ENCODE measurements at places on chromosomes 7 and 10.

DNA sequence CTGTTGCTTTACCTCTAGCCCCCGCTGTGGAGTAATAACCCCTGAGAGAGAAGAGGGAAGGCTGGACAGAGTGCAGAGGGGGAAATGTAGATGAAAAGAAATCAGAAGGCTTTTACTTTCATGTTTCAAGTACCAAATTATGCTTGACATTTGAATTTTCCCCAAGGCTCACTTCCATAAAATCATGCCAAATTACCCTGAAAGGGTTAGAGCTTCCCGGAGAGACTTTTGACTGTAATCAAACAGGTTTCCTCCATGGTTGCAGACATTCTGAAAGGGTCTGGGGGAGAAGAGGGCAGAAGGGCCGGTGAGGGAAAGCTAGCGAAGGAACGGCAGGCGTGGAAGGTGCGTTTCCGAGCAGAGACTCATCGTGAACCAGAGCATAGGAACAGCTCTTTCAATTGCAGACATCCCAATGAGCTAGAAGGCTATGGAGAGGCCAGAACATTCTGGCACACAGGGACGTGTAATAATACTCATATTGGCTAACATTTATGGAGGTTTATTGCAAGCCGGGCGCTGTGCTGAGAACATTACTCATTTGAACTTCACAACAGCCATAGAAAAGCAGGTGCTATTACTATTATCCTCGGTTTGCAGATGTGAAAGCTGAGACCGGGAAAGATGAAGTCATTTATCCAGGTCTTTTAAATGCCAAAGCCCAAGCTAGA lies 620.8 kb upstream of the AUTS2 start:
- DNase-seq: no peak

GRCh38 chr7:94041529-94041928 lies 37.4 kb upstream of the BET1 start:
- DNase-seq: no peak

GRCh38 chr7:55510621-55511020 lies 61.7 kb downstream of the VOPP1 start:
- DNase-seq: no peak

DNA sequence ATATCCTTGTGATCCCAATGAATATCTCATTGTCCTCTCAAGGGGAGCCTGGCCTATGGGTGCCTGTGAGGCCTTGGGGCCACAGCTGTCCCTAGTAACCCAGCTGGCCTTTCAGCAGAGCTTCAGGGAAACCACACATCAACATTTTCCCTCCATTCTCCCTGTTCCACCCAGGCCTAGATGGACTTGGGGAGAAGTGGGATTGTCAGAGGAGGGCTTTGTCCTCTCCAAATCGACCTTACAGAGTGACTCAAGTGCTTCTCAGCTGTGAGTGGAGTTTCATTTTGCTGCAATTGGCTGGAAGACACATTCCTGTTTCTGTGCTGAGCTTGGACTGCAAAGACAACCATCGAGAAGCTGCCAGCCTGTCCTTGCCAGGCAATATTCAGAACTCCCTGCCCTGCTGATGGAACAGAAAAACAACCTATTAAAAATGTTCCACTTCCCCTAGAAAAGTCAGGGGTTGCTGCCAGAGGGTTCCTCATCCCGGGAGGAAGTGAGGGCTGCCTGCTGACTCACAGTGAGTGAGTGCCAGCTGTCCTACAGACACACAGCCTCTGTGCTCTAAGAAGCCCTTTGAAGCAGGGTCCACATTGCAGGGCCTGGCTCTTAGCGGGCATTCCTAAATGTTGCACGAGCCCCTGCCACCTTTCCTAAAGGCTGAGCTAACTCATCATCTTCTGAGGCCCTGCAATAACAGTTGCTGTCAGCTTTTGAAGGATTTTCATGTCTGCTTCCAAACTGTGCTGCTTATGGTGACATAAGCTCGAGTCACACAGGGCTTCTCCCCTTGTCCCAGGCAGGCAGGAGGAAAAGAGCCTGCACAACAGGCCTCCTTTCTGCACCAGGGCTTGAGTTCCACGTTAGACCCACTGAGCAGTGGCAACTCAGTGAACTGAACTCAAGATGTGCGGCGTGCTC lies 20.5 kb downstream of the STRA8 start:
- DNase-seq: peak; percentile 23

GRCh38 chr10:58373442-58373827 lies 11.8 kb upstream of the TFAM start:
- no peak for DNase-seq

GRCh38 chr7:141490474-141490873 lies 60.7 kb upstream of the AGK start:
- no peak for DNase-seq

DNA sequence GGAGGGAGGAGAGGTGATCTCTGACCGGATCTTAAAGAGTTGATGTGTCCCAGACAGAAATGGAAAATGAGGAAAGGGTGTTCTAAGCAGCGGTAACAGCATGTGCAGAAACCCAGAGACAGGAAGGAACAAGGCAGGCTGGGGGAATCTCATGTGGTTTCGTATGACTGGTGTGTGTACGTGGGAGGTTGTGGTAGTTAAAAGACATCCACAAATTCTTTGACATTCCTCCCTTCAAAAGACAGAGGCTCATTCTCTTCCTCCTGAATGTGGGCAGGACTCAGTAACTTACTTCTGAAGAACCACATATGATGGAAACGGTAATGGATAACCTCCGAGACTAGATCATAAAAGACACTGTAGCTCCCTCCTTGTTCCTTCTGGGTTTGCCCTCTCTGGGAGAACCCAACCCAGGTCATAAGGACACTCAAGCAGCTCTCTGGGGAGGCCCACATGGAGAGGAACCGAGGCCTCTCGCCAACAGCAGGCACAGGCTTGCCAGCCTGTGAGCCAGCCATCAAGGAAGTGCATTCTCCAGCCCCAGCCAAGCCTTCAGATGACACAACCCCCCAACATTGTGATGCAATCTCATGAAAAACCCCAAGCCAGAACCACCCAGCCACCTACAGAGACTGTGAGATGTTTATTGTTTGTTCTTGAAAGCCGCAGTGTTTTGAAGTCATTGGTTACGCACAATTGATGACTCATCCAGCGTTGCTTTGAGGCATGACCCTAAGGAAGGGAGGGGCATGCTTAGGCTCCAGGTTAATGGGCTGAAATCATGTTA lies 116.0 kb downstream of the SLIT1 start:
- peak; percentile 11 for DNase-seq

GRCh38 chr7:41738806-41739205 lies 35.9 kb upstream of the INHBA start:
- no peak for DNase-seq

DNA sequence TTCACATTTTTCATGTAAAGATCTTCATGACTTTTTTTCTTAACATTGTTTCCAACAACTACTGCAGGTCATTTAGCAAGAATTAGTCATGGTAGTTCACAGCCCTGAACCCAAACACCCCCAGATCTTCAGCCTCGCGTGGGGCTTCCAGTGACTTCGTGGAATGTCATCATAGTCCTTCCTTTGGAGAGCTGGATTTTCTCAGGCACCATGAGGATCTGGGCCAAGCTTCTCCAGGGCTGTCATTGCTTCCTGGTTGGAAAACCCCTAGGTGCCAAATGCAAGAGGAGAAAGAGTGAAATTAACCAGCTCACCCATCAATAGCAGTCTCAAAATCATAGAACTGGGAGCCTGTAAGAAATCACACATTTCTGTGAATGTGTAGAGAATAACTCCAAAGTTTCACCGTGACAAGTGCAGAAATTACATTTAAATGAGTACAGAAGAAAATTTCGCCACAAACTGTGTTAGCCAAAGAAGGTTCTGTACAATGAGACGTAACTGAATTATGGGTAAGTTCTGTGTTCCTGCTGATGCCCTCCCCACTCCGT lies 175.4 kb downstream of the CELF2 start:
- no peak for DNase-seq

GRCh38 chr7:51316262-51316665 lies 345 bp downstream of the COBL start:
- DNase-seq: no peak

DNA sequence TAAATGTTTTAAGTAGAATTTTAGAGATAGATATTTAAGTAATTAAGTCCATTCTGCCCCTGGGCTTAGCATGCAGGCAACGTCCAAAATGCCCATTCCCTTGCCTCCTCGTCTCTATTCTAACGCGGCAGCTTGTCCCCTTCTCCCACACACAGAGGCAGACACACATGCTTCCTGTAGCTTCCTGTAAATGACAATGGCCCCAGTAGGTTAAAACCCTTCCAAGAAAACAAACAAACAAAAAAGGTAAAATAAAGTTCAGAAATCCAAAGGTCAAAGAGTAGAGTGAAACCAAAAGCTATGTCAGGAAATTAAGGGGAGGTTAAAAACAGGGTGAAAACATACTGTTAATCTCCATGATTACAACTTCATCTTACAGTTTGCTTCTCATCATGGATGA lies 857.6 kb downstream of the GATA3 start:
- no peak for DNase-seq

DNA sequence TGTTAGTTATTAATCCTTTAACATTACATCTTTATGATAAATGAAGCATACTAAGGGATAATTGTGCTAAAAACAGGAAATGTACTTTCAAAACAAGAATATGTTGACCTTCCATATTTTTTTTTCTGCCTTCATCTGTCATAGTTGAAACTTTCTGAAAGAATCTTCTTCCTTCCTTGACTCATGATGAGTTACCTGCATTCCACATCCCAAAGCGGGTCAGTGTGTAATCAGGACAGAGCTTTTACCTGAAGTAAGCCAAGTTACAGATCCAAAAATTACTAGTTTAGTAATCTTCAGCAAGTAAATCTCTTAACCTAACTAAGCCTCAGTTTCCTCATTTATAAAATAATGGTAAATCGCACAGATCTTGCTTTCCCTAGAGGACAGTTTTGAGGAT lies 13.4 kb upstream of the ARL4A start:
- DNase-seq: no peak

DNA sequence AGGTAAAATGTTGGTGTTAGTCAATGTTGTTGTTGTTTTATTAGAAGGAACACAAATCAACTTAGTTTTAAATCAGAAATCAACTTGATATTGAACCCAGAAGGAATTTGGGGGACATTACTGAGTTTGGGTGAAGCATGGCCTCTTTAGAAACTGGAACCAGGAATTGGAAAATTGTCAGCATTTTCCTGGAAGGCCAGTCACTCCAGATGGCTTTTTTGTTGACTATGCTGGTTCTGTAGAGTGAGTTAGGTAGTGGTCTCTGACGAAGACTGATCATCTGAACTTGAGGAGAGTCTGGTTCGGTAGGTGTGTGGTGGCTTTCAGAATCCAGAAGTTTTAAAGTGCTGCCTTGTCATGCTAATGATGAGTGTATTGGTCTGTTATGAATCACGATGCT lies 111.5 kb downstream of the BMPER start:
- no peak for DNase-seq

GRCh38 chr7:29335188-29336083 lies 140.9 kb downstream of the CHN2 start:
- no peak for DNase-seq

DNA sequence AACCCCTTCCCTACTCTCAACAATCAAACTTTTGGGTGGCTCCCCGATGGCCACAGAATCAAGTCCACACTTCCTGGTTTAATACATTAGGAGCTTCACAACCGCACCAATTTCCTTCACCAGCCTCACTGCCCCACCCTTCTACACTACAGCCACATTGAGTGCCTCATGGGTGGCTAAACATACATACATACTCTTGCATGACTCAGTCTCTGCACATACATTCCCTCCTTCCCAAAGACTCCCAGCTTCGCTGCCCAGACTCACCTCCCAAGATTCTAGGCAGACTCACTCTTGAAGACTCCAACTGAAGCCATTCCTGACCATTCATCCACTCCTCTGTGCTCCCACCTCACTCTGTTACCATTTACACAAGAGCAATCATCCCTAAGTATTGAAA lies 15.9 kb downstream of the VPS41 start:
- no peak for DNase-seq

DNA sequence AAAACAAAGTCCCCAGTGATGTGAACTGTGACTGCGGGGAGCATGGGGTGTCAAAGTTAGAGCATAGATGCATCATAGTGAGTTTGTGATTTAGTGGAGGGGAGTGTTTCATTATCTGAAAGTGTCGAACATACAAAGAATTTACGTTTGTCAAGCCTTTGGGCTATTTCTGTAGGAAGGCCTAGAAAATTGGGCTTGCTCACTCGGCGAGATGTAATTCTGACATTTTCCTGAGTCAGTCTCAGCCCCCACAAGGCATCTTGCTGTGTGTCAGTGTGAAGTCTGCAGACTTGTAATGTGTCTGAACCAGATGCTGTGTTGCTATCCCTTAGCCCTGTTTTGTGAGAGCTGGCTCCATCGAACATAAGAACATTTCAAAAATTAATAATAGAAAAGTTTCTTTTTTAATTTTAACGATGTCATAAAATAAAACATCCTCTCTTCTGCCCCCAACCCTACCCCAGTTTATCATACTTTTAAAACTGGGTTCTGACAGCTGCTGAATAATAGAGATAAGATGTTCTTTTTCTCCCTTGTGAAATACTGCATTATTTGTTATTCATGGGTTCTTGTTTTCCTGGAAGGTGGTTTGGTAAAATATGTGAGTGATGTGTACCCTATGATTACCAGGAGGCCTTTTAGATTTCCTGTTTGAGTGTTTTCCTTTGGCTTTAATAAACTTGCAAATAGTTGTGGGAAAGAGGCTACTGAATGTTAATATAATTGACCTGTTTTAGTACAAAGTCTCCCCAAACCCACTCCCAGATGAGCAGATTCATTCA lies 207.4 kb downstream of the GPR158 start:
- DNase-seq: no peak

DNA sequence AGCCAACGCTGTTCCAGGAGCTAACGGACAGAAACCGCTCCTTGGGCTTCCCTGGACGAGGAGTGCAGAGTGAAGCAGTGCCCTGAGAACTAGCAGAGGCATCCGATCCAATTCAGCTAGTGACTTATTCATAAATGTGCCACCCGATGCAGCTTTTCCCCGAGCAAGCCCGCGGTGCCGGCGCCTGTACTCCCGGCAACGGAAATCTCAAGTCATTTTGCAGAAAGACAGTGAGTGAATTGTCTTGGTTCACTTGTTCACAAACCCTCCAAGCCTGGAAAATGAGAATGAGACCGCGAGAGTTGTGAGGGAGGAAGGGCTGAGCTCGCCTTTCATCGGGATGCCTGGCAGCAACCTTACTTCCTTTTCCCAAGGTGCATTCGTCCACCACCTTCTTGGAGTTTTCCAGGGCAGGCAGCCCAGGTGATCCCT lies 87.5 kb downstream of the COBL start:
- DNase-seq: no peak

DNA sequence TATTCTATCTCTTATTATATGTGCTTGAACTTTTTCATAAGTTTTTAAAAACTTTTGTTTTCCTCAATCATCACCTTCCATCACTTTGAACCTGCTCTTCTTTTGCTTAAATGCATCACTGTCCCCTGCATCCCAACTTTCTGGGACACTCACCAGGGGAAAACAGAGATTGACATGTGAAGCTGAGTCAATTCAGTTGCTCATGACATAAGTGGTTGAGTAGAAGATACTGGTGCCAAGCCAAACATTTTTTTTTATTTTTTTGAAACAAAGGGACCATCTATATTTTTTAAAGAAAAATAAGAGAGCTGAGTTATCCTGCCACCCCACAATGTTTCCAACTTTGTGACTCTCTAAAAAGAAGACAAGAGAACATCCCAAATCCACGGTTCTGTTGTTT lies 61.8 kb upstream of the AHR start:
- no peak for DNase-seq
